Smooth muscle cell of the brain vasculature (primary cell): ENCODE measurements at places on chromosomes 7 and 10.
A peak's percentile ranks its signal among the peaks of the same experiment; 100 is the strongest.

- DNase-seq = no peak
Measured at GRCh38 chr7:73463966-73464365, 30.4 kb downstream of the FZD9 start.

- no peak for DNase-seq
Measured at GRCh38 chr7:101615446-101615845, 13.7 kb downstream of the MYL10 start.

DNA sequence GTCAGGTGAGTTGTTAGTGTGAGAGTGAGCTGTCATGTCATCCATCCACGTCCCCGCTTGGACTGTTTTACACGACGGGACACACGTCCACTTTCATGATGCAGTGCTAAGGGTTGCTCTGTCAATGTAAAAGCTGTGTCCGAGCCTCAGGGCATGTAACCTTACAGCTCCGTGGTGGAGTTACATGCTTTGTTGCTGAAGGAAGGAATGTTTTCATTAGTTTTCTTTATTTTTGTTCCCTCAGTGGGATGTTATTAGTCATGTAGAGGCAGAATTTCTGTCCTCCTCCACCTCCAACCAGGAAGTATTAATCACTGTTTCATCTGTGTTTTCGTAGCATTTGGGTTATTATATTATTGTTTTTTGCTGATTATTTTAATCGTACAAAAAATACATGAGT lies 88.6 kb downstream of the NRG3 start:
- peak; percentile 50 for DNase-seq

DNA sequence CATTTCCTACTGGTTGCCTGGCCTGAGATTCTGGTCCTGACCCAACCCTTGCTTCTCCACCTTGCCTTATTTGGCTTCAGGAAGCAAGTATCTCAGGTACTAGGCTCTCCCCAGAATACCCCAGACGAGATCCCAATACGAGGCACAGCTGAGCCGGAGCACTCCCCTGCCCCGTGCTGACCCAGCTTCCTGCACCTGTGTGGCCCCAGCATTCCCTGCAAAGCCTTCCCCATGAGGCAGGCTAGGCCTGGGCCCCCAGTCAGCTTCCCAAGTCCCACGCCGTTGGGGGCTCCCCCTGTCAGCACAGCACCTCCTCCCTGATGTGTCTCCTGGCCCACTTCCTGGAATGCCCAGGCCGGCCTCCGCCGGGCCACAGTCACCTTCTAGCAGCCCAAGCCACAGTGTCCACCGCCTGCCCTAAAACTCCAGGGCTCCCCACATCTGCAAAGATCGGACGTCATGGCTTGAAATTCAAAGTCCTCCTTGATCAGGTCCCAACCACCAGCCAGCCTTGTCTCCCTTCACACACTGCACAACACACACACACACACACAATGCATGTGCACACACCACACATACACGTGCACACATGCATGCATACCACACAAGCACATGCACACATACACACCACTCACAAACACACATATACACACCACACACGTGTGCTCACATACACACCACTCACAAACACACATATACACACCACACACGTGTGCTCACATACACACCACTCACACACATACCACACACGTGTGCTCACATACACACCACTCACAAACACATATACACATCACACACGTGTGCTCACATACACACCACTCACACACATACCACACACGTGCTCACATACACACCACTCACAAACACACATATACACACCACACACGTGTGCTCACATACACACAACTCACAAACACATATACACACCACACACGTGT lies 78.9 kb upstream of the FOXK1 start:
- DNase-seq = no peak

- DNase-seq = no peak
Measured at GRCh38 chr10:102419269-102420180, 940 bp upstream of the PSD start.

GRCh38 chr10:105872665-105873064 lies 1231.6 kb downstream of the SORCS3 start:
- no peak for DNase-seq

- no peak for DNase-seq
Measured at GRCh38 chr10:123044391-123044790, 35.6 kb downstream of the ACADSB start.

DNA sequence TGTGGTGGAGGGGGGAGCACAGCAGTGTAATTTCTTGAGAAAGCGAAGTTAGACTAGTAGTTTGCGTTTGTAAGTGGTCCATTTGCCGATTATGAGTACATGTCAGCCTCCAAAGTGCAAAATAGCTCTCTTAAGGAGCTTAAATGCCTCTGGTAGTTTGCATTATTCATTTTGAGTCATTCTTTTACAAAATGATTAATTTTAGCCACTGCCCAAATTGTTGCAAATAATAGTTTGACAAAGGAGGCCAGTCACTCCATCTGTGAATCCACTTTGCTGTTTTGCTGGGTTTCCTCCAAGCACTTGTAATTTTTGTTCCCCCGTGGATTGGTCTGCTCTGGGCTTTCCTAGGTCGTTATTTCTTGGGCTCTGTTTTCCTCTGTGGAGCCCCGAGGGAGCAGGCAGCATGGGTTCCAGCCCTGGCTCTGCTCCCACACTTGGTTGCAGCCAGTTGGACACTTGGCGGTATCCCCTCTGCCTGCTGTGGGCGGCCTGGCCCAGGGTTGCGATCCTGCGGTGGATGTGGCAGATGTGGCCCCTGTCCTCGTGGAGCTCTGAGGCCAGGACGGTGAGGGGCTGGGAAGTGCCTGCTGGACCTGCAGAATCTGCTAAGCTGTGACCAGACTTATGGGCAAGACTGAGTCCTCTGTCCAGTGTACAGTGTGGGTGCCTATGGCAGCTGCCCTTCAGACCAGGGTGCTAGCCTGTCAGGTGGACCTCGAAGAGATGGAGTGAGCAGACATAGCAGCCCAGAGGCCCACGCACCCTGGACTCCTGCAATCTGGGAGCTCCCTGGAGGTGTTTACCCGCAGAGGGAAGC lies 129.1 kb upstream of the BTBD16 start:
- DNase-seq = no peak

DNA sequence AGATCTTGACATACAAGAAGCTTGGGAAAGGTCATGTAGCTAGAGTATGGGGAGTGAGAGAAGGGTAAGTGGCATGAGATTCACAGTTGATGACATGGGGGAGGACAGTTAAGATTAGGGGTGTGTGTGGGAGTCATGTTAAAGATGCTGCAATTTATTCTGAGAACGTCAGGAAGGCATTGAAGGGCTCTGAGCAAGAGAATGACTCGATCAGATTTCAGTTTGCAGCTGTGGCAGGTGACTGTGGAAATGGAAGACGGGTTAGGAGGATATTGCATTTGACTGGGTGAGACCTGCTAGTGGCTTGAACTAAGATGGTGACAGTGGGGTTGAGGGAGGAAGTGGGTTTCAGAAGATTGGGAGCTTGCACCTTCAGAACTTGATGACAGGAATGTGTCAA lies 5.6 kb downstream of the CDC123 start:
- DNase-seq = no peak

- no peak for DNase-seq
Measured at GRCh38 chr7:112708236-112708635, 82.0 kb downstream of the TMEM168 start.

GRCh38 chr7:108417926-108418325 lies 38.3 kb downstream of the NRCAM start:
- no peak for DNase-seq

- DNase-seq = peak; percentile 28
Measured at GRCh38 chr7:95686109-95686508, 86.2 kb upstream of the DYNC1I1 start.

GRCh38 chr7:134502463-134503371 lies 24.6 kb upstream of the AKR1B10 start:
- no peak for DNase-seq

DNA sequence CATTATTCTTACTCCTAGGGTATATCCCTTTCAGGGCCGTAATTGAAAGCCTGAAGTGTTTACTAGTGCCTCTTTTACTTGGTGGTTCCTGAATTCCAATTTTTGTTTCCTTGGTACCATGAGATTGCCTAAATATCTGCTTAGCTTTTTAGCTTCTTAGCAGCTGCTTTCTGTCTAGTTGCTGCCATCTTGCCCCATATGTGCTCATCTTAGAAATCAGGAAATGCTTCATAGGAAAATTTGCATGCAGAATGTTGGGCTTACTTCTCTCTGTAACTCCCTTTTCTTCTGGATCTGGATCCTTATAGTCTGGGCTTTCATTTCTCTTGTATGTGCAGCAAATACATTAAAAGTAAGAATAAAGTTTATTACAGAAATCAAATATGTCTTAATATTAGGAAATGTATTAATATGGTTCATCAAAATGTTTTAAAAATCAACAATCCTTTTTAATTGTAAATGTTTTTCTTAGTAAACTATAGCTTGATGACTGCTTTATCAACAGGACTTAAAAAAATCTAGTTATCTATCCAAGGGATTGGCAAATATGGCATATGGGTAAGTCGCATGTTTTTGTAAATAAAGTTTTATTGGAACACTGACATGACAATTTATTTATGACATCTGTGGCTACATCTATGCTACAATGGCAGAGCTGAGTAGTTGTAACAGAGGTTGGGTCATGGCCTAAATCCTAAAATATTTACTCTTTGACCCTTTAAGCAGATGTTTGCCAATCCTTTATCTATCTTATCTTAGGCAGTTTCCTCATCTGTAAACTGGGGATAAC lies 73.5 kb upstream of the CDK6 start:
- DNase-seq = no peak

DNA sequence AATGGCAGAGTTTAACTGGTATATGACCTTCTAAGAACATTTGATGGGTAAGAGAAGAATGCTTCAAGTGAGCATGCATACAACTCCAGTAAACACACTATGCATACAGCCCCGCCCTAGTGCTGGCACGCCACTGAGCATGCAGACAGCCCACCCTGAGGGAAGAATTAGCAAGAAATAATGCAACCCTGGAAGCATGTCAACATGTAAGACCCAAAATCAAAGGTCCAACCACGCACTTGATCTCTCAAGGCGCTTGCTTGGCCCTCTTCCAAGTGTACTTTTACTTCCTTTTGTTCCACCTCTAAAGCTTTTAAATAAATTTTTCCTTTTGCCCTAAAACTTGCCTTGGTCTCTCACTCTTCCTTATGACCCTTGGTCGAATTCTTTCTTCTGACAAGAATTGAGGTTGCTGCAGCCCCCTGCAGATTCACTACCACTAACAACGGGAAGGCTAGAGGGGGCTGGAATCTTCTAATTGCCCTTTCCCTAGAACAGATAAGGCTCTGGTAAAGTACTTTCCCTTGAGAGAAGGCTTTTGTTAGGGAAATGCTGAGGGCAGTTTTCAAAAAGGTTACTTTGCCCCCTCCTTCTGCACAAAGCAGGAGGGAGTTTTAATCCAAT lies 3.4 kb downstream of the FAM24B start:
- DNase-seq = no peak

- DNase-seq = no peak
Measured at GRCh38 chr10:3592424-3592823, 192.6 kb downstream of the KLF6 start.

GRCh38 chr10:1007583-1007982 lies 18.1 kb downstream of the IDI2 start:
- no peak for DNase-seq

- no peak for DNase-seq
Measured at GRCh38 chr7:112006071-112006470, 200.1 kb downstream of the DOCK4 start.

GRCh38 chr7:7427363-7427762 lies 108.3 kb downstream of the COL28A1 start:
- DNase-seq = no peak

GRCh38 chr7:127447326-127447945 lies 54.9 kb upstream of the ZNF800 start:
- no peak for DNase-seq

GRCh38 chr10:13233358-13233757 lies 816 bp downstream of the UCMA start:
- DNase-seq = no peak

DNA sequence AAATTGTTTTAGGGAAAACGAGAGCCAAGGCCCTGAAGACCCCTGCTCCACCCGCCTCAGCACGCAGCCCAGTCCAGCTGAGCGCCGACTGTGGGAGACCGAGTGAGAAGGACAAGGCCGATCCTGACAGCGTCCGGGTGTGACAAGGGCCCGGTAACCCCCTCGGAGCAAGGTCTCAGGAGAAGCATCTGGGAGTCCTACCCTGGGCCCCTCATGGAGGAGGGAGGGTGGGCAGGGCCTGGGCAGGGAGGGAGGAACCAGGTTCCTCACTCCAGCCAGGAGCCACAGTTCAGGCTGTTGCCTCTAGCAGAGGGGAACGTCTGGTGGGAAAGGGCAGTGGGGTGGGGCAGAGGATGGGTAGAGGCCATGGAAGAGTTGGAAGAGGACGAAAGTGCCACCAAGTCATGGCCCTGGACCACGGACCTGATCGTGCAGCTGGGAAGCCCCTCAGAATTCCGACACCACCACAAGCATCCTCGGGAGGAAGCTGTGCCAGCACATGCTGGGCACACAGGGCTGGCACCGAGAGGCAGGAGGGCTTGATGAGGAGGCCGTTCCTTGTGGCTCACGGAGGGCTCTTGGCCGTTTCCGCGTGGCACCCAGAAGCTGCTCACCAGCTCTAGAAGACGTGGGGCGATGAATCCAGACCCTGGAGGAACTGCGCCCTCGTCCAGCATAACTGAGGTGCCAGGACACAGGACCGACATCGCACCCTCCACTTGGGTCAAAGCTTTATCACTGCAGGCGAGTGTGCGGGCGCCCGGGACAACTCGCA lies 2.2 kb upstream of the KNDC1 start:
- DNase-seq = no peak

- no peak for DNase-seq
Measured at GRCh38 chr7:1539181-1539881, 8.8 kb downstream of the MAFK start.

DNA sequence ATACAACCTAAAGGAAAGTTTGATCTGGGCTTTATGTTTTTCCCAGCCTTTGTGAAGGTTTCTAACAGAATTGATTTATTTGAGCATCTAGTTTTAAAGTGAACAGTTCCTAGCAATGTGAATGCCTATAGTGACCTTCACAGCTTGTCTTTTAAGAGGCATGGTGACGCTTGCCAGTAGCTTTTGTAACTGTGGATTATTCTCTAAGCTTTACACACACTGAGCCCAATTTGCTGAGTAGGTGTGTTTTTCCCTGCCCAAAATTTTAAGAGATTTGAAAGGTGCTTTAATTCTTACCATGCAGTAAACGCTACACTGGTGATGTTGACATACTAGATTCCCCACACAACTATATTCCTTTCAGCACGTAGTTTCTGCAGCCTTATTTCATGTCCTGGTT lies 420.2 kb upstream of the AKR1E2 start:
- DNase-seq = no peak

- no peak for DNase-seq
Measured at GRCh38 chr7:11726001-11726793, 105.8 kb downstream of the THSD7A start.

GRCh38 chr10:103915796-103916195 lies 2.2 kb downstream of the STN1 start:
- no peak for DNase-seq
